Hindlimb muscle (tissue), 1 donor: ENCODE measurements at places on chromosomes 4 and X. TPM values are rescaled to one million over a fixed set of nuclear protein-coding genes. Genes with fewer than 3 reads are reported as not detected.

DNA sequence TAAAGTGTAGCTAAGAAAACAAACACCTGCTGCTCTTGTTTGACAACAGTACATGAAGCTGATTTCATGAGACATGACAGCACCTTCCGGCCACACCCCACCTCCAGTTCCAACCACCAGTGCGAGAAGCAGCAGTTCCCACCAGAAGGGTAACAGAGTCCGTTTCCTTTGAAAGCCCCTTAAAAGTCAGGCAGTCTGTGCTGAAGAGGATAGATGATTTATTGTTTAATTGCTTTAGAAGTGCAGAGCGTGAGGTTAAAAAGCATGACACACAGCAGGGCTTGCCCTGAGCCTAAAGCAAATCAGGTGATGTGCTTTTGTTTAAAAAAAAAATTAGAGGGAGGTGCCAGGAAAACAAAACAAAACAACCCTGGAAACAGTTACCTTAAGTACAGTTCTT lies 82.6 kb downstream of the HADH start:
- DNase-seq, result no peak

DNA sequence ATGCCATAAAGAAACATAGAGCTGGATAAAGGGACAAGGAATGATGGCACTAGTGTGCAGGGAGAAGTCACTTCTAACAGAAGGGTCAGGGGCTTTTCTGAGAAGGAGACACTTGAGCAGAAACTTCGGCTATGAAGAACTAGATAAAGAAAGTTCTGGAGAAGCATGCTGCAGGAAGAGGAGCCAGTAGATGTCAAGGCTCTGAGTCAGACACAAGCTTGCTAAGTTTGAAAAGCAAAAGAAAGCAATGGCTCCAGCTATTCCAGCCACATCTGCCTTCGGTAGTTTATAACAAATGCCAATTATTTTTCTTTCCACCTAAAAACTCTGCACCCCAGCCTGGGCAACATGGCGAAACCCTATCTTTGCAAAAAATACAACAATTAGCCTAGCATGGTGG lies 7.5 kb downstream of the NUDT6 start:
- no peak for DNase-seq

Gene MXD4
- 69.2 TPM for polyA plus RNA-seq

Gene ZCCHC13
- not detected for polyA plus RNA-seq

Gene TNMD
- 40.1 TPM for polyA plus RNA-seq

Gene BTK
- polyA plus RNA-seq, result 3.8 TPM

Gene SPANXA2
- polyA plus RNA-seq, result not detected
